NCI-H1436 (cell line): ENCODE measurements at places on chromosomes 7 and 10.

GRCh38 chr10:11750420-11750819 lies 8.2 kb downstream of the ECHDC3 start:
- no peak for DNase-seq

DNA sequence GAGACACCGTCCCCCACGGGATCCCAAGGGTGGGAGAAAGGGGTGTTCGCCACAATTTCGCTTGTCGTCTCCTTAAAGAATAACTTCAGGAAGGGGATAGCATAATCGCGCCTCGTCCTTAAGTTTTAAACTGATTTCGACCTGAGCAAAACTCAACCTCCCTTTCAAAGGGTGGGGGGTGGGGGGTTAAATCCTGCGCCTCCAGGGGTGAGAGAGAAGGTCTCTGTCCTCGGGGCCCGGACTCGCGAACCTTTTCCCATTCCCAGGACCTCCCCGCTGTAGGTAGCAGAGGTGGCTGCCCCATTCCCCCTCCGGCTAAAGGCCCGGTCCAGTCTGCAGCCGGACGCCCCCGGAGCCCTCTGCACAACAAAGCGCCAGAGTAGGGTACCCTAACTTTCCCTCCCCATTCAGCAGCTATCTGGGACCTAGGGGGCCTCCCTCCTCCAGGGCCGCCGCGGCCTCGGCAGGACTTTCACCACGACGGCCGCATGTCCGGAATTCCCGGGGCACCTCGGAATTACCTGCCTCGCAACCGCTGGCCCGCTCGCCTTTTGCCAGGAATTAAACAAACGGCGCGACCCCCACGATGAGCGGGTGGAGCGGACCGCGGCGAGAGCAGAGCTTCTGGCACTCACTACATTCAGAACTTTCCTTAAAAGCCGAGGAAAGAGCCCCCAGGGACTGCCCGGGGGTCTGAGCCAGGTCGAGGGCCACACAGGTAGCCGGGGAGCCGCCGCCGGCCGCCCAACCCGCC lies 1.7 kb downstream of the CDK6 start:
- DNase-seq: no peak

DNA sequence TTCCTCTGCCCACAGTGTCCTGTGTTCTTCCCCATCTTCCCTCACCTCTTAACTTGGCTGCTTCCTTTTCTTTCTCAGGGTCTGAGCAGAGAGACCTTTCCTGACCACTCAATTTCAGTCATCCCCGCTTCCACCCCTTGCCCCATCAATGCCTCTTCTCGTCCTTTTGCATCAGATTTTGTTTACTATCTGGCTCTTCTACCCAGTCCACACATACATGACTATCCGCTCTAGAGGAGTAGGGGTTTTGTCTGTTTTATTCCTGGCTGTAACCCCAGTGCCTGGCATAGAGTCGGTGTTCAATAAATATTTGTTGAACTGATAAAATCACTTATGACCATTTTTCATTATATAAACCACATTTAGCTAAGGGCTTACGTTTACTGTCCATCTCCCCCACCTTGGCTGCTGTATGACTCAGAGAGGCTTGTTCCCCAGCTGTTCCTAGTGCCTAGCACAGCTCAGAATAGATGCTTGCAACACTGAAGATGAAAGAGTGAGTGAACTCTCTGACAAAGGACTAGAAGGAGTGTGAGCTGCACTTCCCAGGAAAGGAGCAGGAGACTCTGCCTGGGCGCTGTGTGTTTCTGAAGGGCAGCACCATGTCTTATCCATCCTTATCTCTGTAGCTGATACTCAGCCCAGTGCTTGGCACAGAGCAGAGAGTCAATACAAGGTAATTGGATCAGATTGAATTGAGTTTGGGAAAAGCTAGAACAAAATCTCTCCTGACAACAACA lies 21.9 kb downstream of the ARID5B start:
- no peak for DNase-seq

DNA sequence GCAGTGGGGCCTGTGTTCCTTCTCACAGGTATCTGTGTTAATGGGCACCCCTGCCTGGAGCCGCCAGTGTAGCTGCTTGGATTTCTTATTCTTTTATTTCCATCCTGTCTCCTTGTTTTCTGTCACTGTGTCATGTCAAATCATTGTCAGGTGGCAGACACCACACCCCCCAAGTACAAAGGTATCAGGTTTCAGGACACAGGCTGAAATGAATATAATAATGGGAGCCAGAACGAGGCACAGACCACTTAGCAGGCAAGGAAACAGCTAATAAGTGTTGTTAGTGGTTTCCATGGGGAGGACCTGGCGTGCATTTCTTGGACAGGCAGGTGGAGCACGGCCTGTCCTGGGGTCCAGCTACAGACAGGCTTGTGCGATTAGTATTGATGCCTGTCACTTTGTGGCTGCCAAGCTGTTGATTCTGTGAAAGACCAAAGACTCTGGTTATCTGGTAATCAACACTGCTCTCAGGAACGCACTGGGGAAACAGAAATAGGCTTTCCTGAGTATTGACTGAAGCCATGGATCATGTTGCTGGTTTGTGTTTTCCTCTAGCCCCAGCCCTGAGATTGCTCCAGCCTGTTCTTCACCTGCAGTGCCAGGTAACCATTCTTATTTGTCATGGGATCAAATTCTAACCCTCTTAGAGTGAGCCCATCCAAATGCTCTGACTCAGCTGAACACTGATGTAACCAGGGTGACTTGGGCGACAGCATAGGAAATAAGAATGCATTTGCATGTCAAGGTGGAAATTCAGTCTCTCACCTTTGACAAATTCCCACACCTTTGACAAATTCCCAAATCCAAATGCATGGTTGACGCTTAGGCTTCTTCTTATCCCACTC lies 1002.0 kb downstream of the LRMDA start:
- peak; percentile 91 for DNase-seq

DNA sequence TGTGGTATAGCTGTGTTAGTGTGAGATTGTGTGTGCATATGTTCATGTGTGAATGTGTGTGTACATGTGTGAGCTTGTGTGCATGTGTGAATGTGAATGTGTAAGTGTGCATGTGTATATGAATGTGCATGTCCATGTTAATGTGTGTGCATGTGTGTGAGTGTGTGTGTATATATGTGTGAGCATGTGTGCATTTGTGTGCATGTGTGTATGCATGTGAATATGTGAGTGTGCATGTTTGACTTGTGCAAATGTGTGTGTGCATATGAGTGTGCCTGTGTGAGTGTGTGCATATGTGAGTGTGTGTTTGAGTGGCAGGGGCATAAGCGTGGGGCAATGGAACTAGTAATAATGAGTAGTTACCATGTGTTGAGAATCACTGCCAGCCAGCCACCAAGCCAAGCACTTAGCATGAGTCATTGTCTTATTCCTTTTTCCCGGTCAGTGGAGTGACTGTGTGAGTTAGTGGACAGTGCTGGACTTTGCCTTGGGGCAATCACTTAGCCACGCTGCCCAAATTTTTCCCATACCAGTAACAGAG lies 46.3 kb upstream of the SHH start:
- no peak for DNase-seq

GRCh38 chr7:133372337-133372736 lies 119.5 kb downstream of the EXOC4 start:
- no peak for DNase-seq

GRCh38 chr7:94089806-94090205 lies 85.7 kb upstream of the BET1 start:
- DNase-seq: no peak

- DNase-seq: no peak
These were observed 31.9 kb upstream of the AGR3 start for GRCh38 chr7:16913643-16914042.

- no peak for DNase-seq
These were observed 22.9 kb upstream of the NANOS1 start for GRCh38 chr10:119006451-119007210.

GRCh38 chr7:76354981-76355730 lies 3.6 kb downstream of the YWHAG start:
- no peak for DNase-seq

- DNase-seq: no peak
These were observed 63.1 kb downstream of the DOCK4 start for GRCh38 chr7:112143136-112143535.

- DNase-seq: no peak
These were observed 628 bp downstream of the TAF6 start for GRCh38 chr7:100118388-100119071.

- no peak for DNase-seq
These were observed 1.4 kb downstream of the IDE start for GRCh38 chr10:92572362-92573090.

GRCh38 chr10:59971915-59972314 lies 65.6 kb upstream of the CCDC6 start:
- DNase-seq: no peak

- DNase-seq: no peak
These were observed 16.6 kb downstream of the WDFY4 start for GRCh38 chr10:48701139-48701901.

DNA sequence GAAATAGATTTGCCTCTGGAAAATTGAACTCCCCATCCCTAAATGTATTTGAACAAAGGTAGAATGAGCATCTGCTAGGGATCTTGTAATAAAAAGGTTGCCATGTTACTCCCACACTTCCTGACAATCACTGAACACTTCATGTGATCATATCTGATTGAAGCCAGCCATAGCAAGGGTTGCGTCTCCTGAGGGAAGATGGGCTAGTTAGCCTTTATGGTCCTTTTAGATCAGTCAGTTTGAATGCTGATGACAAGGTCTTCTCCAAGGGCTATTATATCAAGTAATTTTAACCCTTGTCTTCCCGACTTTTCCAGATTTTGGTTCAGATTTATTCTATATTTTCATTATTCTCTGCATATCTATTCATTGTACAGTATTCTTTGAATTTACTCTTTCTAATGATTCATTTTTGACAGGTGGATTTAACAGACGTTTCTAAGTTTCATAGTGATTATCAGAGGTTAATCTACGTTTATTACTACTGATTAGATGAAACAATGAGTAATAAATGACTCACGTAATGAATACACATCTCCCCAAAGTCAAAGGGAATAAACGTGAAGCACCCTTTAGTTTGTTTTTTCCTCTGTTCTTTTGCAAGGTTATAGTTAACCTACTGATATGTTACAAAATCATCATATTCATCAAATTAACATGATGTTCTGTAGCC lies 28.1 kb downstream of the CSGALNACT2 start:
- DNase-seq: no peak

DNA sequence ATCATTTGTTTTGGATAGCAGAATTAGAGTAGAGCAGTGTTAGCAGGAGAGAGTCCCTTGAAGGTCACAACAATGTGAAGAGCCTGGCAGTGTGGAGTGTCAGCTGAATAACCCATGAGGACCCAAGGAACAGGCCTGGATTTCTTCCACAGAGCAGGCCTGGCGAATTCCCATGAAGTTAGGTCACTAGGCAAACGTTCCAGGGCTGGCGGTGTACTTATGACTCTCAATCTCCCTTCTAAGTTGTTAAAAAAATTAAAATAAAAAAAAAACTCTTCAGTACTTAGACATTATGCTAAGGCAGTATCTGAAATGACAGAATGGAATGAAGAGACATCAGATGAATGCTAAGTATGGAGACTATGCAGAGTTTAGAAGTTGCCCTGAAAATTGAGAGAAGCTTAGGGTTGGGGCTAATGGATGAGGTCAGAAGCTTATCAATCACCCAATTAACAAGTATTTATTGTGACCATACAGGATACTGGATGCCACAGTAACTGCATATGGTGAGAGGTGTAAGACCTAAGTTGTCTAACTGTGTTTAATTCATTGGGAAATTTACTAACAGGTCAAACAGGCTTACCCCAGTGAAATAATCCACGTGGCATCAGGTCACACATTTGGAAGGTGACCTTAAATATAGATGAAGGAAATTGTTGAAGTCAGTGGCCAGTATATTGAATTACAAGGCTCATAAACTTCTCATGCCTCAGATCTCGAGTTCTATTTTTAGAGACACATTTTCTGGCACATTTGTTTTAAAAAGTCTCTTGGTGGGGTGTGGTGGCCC lies 126.2 kb upstream of the NRP1 start:
- no peak for DNase-seq
